ENCODE measurements at places on chromosomes 1 and 21. TPM values are rescaled to one million over a fixed set of nuclear protein-coding genes. Genes with fewer than 3 reads are reported as not detected.

- no peak for DNase-seq
Observed at GRCh38 chr1:238018214-238018613, 127.5 kb upstream of the ZP4 start.

Gene ATAD3A
- 40.7 TPM for polyA plus RNA-seq

Gene HSF2BP
- polyA plus RNA-seq: 0.40 TPM

GRCh38 chr1:173744651-173745050, 29.9 kb downstream of the KLHL20 start:
- no peak for DNase-seq

Data from adrenal gland (tissue), 19 donors.